Right renal pelvis (tissue), 4 donors: ENCODE measurements at places on chromosomes 2 and 18. TPM values are rescaled to one million over a fixed set of nuclear protein-coding genes. Genes with fewer than 3 reads are reported as not detected.

SLC23A3 gene
- polyA plus RNA-seq = 20.3 TPM

ALKAL2 gene
- polyA plus RNA-seq = 6.7 TPM

BOLL gene
- not detected for polyA plus RNA-seq

DNA sequence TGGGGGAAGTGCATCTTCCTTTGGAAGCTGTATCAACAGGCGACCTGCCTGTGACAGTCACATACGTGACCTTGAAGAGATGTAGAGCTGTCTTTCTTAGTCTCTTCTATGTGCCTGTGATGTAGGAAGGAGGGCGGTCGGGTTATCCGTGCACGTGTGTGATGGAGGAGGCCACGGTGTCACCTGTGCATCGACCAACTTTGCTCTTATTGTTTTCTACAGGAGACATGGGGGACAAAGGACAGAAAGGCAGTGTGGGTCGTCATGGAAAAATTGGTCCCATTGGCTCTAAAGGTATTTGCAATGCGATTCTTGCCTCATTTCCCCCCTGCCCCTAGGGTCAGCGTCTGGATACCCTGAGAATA is 20.7 kb upstream of the ALLC start:
- no peak for DNase-seq

DNA sequence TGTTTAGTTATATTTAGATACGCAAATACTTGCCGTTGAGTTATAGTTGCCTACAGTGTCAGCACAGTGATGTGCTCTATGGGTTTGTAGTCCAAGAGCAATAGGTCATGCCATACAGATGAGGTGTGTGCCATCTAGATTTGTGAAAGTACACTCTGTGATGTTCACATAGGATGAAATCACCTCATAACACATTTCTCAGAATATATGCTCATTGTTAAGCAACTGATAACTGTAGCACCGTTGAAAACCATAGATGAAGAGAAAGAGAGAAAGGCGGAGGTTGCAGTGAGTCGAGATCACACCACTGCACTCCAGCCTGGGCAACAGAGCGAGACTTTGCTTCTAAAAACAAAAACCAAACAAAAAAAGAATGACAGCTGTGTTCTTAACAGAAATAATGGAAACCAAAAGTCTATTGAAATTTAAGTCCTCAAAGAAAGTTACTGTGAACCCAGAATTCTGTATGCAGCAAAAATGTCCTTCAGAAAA is 9.5 kb downstream of the DGKD start:
- no peak for DNase-seq

DNA sequence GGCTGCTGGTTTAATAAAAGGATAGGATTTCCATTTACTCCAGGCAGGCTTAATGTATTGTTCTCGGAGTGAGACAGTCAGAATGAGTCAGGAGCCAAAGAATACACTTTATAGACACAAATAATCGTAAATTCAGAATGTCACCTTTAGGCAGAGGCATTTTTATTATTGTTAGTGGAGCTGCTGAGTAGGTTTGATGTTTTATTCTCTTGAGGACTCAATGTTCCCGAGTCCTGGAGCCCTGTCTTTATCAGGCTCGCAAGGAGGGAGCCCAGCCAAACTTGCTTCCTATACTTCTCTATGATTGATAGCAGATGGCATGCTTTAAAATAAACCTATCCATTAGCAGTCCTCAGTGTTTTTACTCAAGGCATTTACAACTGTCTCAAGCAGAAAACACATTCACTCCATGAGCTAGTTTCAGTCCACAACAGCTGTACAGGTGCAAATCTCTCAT is 492.3 kb upstream of the ZEB2 start:
- DNase-seq = no peak
